ENCODE measurements at places on chromosomes 7 and 10. TPM values are rescaled to one million over a fixed set of nuclear protein-coding genes. Genes with fewer than 3 reads are reported as not detected.

DNA sequence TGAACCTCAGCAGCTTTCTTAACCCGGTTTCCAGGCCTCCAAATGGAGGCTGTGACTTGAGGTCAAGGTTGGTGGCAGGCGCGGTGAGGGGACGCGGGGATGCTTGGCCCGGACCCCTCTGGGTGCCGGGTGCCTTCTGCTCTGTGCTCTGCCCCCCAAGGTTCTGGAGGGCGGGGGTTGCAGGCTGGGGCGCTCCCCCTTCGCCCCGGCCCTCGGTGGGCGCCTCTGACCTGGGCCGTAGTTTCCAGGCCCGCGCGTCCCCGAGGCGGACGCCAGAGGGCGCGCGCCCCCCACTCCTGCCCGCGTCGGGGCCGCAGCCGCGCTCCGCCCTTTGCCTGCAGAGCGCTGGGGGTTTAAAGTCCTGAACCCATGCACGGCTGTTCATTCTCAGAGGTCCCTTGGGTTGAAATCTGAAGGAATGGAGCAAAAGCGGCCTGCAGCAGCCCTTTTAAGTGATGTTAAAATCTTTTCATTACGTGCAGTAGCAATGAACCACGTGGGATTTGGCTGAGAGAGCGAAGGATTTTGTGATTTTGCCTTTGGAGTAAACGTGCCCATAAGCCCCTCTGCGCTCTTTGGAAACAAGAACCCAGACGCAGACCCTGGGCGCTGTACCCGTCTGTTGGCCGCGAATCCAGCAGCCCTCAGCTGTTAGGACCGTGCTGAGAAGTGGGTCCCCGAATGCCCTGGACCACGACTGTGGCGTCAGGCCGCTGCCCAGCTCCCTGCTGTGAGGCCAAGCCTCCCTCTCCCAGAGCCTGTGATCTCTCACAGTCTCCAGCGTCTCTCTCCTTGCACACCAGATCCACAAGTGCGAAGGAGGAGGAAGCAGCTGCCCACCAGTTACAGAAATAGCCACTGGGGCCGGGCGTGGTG lies 135.0 kb downstream of the ACTR3B start:
- DNase-seq, result no peak

- DNase-seq, result no peak
Observed at GRCh38 chr10:133251388-133252222, 13.9 kb downstream of the VENTX start.

- DNase-seq, result no peak
Observed at GRCh38 chr10:93777092-93777491, 19.4 kb downstream of the LGI1 start.

DNA sequence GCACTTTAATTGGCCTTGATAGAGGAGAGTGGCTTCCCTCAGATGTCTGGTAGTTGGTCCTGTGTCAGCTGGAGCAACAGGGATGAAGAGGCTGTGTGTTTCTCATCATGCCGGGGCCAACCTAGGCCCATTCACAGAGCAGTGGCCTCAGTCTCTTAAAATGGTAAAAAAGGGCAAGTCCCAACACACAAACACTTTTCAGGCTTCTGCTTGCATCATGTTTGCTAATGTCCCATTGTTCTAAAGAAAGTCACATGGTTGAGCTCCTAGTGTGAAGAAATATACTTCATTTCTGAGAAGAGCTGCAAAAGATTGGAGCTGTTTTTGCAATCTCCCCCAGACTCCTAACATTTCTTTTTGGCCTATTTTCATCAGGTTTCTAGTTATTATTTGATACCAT lies 40.6 kb upstream of the RBAK start:
- peak; percentile 78 for DNase-seq

- DNase-seq, result no peak
Observed at GRCh38 chr7:70392877-70393435, 739.0 kb upstream of the GALNT17 start.

ASB4 gene
- total RNA-seq, result under 0.01 TPM

GRCh38 chr10:119614686-119615085 lies 17.9 kb upstream of the TIAL1 start:
- DNase-seq, result no peak

DNA sequence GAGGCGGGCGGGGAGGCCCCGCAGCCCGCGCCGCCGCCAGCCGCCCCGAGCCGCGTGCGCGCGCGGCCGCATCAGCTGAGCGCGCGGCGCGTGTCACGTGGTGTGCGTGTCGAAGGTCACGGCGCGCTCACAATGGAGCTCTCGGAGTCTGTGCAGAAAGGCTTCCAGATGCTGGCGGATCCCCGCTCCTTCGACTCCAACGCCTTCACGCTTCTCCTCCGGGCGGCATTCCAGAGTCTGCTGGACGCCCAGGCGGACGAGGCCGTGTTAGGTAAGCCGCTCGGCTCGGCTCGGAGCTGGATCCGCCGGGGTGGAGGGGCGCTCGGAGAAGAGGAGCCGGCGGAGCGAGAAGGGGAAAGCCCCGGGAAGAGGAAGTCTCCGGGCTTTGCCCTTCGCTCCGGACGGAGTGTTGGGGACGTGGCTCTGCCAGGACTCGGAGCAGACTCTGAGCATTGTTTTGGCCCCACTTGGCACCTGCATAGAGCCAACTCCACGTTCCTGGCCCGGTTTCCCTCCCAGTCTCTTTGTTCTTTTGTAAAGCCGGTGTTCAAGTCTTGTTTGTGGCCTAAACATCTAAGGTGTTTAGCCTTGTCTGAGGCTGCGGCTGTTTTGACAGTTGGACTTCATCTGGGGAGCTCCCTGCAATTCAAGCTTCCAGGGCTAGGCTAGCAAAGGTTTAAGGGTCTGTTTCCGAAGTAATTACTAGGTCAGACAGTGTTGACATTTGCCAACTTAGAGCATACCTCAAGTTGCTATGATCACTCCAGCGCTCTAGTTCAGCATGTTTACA lies at the start of gene COMMD3:
COMMD3 (plus strand) TSS at position 103 of the 790 bp plus-strand sequence; CDS start at position 133, 30 bp downstream.
- peak; percentile 82 for DNase-seq

- DNase-seq, result no peak
Observed at GRCh38 chr7:24902276-24902675, 77.7 kb downstream of the OSBPL3 start.

DNA sequence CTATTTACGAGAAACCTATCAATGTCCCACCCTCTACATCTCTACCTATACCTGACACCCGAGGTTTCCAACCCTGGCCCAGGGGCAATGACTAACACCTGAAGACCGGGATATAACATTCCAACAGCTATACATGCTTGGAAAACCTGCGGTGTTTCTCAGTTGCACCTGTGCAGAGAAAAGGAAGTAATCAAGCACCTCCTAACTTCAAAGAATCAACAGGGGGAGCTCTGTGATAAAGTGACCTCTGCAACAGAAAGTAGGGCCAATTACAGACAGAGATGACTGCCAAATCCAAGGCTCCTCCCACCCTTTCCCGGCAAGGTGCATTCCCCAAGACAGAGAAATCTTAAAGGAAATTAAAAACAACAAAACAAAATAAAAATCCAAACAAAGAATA lies 41.3 kb downstream of the CCDC6 start:
- DNase-seq, result peak; percentile 84

DNA sequence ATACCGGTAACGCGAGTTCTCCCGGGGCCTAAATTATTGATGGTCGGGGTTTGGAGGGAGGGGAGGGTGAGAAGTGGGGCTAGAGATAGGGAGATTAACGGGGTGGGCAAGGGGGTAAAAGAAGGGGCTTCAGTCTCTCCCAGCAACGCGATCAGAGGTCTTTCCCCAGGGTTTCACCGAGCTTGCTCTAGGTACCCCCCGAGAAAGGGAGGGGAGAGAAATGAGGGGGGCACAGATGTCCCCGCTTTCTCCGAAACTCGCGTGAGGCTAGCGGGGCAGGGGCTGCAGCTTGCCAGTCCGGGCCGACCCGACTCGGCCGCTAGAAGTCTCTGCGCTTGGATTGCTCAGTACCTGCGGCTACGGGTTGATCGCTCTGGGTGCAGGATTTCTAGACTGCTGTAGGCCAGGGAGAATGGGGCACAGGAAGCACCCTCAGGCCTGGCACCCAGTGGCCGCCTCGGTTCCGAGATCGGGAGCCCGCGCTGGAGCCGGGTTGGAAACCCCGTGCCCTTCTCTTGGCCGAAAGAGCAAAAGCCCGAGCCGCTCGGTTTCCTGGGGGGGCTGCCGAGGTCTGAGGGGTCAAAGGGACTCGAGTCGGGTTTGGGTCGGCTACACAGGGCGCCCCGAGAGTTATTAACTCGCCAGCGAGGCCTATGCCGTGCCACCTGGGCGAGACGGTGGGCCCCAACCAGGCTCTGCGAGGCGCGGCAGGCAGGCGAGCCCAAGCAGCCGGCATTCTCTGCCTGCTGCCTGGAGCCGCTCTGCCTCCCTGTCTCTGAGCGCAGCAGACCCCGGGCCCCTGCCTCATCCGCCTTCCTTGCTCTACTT lies 3.1 kb downstream of the PAX2 start:
- no peak for DNase-seq

DNA sequence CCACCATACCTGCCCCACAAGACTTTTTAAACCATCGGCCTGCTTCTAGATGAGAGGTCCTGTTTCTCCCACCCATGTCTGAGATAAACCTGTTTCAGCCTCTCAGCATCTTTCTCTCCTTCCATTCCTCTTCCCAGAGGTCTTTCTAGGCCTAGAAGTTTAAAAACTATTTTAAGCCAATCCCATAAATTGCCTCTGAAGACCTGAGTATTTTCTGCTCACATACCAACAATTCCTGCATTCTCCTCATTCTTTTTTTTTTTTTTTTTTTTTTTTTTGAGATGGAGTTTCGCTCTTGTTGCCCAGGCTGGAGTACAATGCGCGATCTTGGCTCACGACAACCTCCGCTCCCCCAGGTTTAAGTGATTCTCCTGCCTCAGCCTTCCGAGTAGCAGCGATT lies 262.9 kb upstream of the AUTS2 start:
- DNase-seq, result no peak

GRCh38 chr7:113000316-113001020 lies 86.2 kb downstream of the GPR85 start:
- DNase-seq, result no peak

DNA sequence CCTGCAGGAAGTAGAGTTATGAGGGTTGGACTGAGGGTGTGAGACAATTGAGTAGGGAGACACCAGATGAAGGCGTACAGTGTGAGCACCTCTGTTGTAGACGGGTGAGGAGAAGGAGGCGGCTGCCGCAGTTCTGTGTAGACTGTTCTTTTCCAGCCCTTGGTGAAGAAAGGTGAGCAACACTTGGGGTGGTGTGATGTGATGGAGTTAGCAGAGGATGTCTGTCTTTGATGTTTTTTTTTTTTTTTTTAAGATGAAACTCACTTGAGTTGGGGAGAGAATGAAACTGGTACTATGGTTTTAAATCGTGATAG lies 42.8 kb upstream of the RNF216 start:
- no peak for DNase-seq

- peak; percentile 48 for DNase-seq
Observed at GRCh38 chr10:63713191-63714144, 192.3 kb downstream of the REEP3 start.

DNA sequence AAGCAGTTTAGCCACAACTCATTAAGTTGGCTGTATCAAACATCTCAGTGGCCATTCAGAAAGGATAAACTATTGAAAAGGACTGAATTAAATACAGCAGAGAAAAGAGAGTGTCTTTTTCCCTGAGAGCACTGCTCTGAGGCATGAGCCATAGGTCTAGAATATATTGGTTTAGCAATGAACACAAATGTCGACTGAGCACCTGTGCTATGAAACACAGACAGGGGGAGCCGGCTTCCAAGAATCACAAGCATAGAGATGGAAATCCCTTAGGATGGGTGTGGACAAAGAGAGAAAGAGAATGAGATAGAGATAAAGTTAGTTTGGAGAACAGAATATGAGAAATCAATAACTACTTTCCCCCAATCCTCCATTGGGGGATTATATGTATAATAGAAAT lies 54.8 kb downstream of the DGKI start:
- DNase-seq, result no peak

DNA sequence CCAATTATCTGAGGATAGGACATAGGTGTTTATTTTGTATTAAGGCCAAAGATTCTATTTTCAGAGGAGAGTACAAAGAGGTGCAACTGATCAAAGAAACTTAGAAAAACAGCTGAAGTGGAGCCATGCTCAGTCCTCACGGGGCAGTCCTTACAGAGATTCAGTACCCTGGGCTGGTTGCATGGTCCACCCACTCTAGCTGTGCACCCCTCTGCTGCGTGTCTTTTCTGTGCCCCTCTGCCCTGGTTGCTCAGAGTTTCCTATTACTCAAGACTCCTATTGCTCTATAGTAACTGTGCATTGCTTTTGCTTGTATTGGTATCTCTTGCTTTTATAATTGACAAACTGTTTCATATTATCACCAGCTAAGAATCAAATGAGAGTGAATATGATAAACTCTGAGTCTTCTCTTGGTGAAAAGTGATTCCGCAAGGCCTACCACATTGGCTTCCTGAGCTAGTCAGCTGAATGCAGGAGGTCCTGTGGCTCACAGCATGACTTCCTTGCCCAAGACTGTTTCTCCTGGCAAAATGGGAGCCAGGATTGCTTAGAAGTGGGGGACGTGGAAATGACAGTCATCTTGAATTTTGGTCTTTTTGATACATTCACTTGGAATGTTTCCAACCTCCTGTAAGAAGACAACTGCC lies 137.0 kb downstream of the GLCCI1 start:
- DNase-seq, result no peak

DNA sequence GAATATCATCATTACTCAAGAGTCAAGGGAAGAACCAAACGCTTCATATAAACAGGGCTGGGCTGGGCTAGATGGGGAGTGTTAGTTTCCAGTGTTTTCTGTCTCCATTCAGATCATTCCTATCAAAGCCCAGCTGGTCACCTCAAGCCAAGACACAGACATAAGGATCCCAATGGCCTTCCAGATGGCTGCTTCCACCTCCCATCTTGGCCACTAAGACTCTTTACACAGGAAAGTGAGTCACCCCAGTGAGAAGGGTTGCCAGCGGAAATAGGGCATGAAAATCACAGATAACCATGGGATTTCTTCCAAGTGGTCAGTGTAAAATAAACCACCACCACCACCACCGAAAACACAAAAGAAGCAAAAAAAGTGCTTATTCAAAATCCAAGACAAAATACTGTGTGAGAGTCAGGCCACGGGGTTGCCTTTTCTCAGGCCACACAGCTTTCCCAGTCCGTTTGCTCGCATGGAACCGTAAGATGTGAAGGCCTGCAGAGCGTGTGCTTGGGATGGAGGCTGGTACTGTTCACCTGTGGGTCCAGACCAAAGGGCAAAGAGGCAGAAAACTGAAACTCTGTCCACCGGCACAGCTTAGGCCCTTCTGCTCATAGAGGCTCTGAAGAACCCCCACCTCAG lies 5.6 kb downstream of the PRSS2 start:
- DNase-seq, result no peak

PITX3 gene
- total RNA-seq, result not detected

CALD1 gene
- total RNA-seq, result 102 TPM

DNA sequence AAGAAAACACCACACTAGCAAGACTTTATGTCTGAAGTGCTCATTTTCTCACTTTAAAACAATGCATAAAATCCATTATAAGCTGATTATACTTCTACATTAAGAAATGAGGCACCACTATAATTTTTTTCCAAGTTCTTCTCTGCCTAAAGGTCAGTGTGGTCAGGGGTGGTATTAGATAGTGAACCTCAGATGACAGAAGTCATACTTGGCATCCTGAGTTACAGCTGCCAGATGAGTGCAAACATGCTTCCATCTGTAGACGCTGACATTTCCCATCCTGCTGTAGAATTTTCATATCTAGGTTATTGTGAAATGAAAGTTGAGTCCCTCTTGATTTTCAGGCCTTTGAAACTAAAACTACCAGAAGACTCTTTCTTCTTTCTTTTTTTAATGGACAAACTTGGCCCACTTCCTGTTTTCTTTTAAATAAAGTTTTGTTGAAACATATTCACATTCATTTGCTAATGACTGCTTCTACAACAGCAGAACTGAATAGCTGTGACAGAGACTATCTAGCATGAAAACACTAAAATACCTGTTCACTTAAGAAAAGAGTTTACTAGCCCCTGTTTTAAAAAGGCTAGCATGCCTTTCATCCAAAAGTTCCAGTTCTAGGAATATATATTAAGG lies 900.8 kb downstream of the XPNPEP1 start:
- no peak for DNase-seq

- DNase-seq, result no peak
Observed at GRCh38 chr10:80452069-80452468, 2.0 kb upstream of the TSPAN14 start.

Measured in bronchial epithelial cell (primary cell).